SJCRH30 (cell line): ENCODE measurements at places on chromosomes 7 and 10. TPM values are rescaled to one million over a fixed set of nuclear protein-coding genes. Genes with fewer than 3 reads are reported as not detected.

RHOBTB1 gene
- total RNA-seq, result 23.0 and 23.6 TPM in 2 replicates

DNA sequence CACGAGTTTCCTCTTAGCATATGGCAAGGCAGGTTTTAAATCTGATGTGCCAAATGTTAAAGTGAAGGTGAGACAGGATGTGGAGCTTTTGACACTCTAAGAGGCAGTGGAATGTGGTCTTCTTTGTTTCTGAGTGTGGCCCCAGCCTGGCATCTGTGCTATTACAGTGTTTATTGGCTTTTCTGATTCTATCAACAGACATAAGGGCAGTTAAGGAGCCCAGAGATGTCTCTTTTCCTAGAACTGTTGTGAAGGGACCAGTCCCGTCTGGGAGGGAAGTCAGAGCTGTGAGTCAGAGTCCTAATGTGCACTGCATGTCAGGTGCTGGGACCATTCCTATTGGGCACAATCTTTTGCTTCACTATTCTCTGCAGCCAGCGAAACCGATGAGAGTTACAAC lies 32.5 kb downstream of the TRUB1 start:
- no peak overlapping the region for H3K27ac ChIP-seq
- no peaks in the 10 kb centered on the region for H3K4me1 ChIP-seq
- no peak for DNase-seq
- H3K36me3 ChIP-seq, result peaks cover 11% of the 10 kb centered on the region
- H3K27me3 ChIP-seq, result no peaks in the 10 kb centered on the region
- no peak overlapping the region for H3K4me3 ChIP-seq

- DNase-seq, result no peak
- no peak overlapping the region for H3K27ac ChIP-seq
- no peaks in the 10 kb centered on the region for H3K36me3 ChIP-seq
- H3K4me1 ChIP-seq, result no peaks in the 10 kb centered on the region
- no peak overlapping the region for H3K4me3 ChIP-seq
- H3K27me3 ChIP-seq, result no peaks in the 10 kb centered on the region
These were observed 15.9 kb downstream of the SKIDA1 start for GRCh38 chr10:21509341-21510240.

GRCh38 chr7:36611703-36612102 lies 112.6 kb downstream of the AOAH start:
- H3K4me3 ChIP-seq, result no peak overlapping the region
- H3K27ac ChIP-seq, result no peak overlapping the region
- H3K36me3 ChIP-seq, result no peaks in the 10 kb centered on the region
- peaks cover 8% of the 10 kb centered on the region; the same call in 1 of the 2 replicates for H3K4me1 ChIP-seq

LOXL4 gene
- total RNA-seq, result 8.1 and 8.7 TPM in 2 replicates

CDC14C gene
- 0.15 TPM in 1 of 2 replicates, not detected in the other for total RNA-seq

- H3K27me3 ChIP-seq, result peaks cover 5% of the 10 kb centered on the region
- H3K4me1 ChIP-seq, result no peaks in the 10 kb centered on the region
- DNase-seq, result no peak
- H3K27ac ChIP-seq, result no peak overlapping the region
- no peak overlapping the region for H3K4me3 ChIP-seq
These were observed 634.8 kb downstream of the TYW1 start for GRCh38 chr7:67631476-67631875.

GHRHR gene
- total RNA-seq, result not detected in 2 replicates

DNA sequence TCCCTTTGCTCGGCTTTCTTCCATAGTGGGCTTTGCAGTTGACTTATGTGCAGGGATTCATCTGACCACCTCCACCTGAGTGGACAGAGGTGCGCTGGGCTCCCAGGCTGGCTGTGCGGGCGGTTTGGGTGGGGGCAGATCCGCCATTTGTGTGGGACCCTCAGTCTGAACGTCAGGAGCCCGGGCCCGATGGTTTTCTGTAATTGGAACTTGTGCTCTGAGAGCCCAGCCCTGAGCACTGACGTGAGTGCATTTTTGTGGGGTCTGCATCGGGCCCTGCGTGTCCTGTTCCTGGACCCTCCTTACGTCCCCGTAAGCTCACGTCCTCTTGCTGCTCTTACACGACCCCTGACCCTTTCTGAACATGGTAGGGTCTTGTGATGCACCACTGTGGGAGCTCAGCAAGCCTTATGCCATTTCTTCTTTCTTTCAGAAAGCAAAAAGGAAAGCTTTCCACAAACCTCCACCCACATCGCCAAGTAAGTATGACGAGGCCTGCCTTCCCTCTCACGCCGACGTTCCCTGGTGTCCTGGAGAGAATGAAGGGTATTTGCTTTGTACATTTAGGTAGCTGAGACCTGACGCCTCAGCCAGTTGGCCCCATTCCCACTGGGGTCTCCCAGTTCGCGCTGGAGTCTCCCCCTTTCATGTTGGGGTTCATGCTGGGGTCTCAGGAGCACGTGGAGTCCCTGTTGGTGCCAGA lies 9.9 kb downstream of the IQCE start:
- H3K4me3 ChIP-seq, result no peak overlapping the region
- H3K4me1 ChIP-seq, result no peaks in the 10 kb centered on the region
- no peaks in the 10 kb centered on the region for H3K27me3 ChIP-seq
- DNase-seq, result no peak
- no peak overlapping the region for H3K27ac ChIP-seq

- no peak overlapping the region for H3K27ac ChIP-seq
- H3K36me3 ChIP-seq, result no peaks in the 10 kb centered on the region
- DNase-seq, result no peak
- no peaks in the 10 kb centered on the region for H3K27me3 ChIP-seq
- H3K4me1 ChIP-seq, result peaks cover 27% of the 10 kb centered on the region
These were observed 81.3 kb downstream of the SEMA3A start for GRCh38 chr7:84113286-84113685.

FAM237B gene
- total RNA-seq, result not detected in 2 replicates

- no peaks in the 10 kb centered on the region for H3K4me1 ChIP-seq
- 0 out of 2 replicates have a peak, but pooled peaks cover 2% of the 10 kb centered on the region for H3K36me3 ChIP-seq
- H3K4me3 ChIP-seq, result no peak overlapping the region
- DNase-seq, result no peak
- H3K27ac ChIP-seq, result no peak overlapping the region
These were observed 20.3 kb upstream of the DNA2 start for GRCh38 chr10:68492118-68492517.

- H3K27me3 ChIP-seq, result no peaks in the 10 kb centered on the region
- no peaks in the 10 kb centered on the region for H3K36me3 ChIP-seq
- H3K4me1 ChIP-seq, result no peaks in the 10 kb centered on the region
- H3K4me3 ChIP-seq, result no peak overlapping the region
These were observed 114.2 kb upstream of the FAM3C start for GRCh38 chr7:121510302-121510701.

- no peak overlapping the region for H3K27ac ChIP-seq
- no peaks in the 10 kb centered on the region for H3K4me1 ChIP-seq
- DNase-seq, result no peak
- no peaks in the 10 kb centered on the region for H3K36me3 ChIP-seq
These were observed 41.5 kb downstream of the MINPP1 start for GRCh38 chr10:87546210-87546609.

GRCh38 chr10:8221451-8221850 lies 167.0 kb downstream of the GATA3 start:
- H3K4me1 ChIP-seq, result no peaks in the 10 kb centered on the region
- H3K4me3 ChIP-seq, result no peak overlapping the region
- no peaks in the 10 kb centered on the region for H3K27me3 ChIP-seq
- DNase-seq, result no peak

DNA sequence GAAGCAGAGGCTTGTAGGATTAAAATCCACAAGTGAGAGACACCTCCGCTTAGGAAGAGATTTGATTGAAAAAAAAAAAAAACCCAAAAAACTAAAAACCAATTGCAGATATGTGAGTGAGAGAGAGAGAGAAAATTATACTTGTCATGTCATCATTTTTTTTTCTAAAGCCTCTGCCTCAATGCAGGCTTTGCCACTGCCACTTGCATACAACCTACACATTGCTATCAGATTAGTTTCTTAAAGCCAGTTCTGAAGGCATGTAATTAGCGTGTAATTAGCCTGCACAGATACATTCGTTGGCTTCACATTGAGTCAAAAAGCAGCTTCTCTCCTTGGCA lies 86.1 kb upstream of the MTPN start:
- H3K4me1 ChIP-seq, result peaks cover 18% of the 10 kb centered on the region
- H3K27me3 ChIP-seq, result no peaks in the 10 kb centered on the region; the same call in 1 of the 2 replicates
- H3K4me3 ChIP-seq, result no peak overlapping the region
- peak; percentile 37 for DNase-seq
- H3K27ac ChIP-seq, result no peak overlapping the region
- no peaks in the 10 kb centered on the region; the same call in 1 of the 2 replicates for H3K36me3 ChIP-seq

DNA sequence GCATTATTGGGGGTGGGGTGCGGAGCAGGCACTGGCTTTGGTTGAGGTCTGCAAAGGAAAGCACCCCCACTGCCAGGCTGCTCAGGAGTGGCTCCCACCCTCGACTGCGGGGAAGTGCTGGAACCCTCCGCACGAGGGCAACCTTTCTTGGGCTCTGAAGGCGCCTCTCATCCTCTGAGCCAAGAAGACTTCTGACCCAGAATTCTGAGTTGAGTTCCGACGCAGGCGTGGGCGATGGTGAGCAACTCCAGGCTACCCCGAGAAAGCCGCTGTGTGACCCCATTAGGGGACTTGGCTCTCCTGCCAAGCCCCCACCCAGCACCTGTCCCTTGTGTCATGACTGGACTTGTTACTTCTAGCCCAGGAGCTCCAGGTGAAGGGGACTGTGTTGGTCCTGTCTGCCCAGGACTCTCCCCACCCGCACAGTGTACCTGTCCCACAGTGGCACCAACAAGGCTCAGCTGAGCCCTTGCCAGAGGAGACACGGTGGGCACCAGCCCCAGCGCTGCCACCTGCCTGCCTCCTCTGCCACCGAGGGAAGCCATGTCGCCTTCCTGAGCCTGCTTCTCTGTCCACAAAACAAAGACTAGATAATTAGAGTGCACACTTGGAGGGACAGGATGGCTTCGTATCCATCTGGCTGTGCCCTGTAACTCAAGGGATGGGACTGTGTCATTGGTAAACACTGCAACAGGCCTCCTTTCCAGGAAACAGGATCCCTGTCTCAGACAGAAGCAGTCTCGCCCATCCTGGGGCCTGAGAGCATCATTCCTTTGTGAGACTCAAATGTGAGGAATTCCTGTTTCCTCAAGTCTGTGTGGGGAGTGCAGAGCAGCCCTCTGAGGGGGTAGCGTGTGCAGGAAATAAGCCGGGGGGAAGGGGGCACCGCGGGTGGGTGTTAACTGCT lies 128.8 kb downstream of the LHPP start:
- DNase-seq, result no peak
- H3K27me3 ChIP-seq, result 0 out of 2 replicates have a peak, but pooled peaks cover 7% of the 10 kb centered on the region
- no peaks in the 10 kb centered on the region for H3K36me3 ChIP-seq
- H3K4me1 ChIP-seq, result peaks cover 10% of the 10 kb centered on the region

DNA sequence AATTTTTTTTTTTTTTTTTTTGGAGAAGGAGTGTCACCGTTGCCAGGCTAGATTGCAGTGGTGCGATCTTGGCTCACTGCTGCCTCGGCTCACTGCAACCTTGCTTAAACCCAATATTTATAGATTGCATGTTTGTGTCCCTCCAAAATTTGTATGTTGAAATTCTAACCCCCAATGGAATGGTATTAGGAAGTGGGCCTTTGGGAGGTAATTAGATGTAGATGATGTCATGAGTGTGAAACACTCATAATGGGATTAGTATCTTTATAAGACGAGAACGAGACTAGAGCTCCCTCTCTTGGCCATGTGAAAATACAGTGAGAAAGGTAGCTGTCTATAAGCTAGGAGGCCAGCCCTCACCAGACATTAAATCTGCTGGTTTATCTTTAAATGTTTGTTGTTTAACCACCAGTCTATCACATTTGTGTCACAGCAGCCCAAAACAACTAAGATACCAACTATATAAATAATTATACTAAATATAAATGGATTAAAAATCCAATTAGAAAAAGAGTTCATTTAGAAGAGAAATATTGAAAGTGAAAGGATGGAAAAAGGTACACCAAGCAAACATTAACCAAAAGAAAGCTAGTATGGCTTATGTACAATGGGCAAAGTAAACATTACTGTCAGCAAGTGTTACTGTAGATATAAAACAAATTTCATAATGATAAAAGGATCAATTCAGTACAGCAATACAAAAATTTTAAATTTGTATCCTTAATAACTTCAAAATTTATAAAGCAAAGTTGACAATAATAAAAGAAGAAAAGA lies 9.3 kb downstream of the TCAF1 start:
- no peak for DNase-seq
- H3K27me3 ChIP-seq, result no peaks in the 10 kb centered on the region
- no peak overlapping the region for H3K27ac ChIP-seq
- H3K4me1 ChIP-seq, result no peaks in the 10 kb centered on the region
- H3K4me3 ChIP-seq, result no peak overlapping the region

DNA sequence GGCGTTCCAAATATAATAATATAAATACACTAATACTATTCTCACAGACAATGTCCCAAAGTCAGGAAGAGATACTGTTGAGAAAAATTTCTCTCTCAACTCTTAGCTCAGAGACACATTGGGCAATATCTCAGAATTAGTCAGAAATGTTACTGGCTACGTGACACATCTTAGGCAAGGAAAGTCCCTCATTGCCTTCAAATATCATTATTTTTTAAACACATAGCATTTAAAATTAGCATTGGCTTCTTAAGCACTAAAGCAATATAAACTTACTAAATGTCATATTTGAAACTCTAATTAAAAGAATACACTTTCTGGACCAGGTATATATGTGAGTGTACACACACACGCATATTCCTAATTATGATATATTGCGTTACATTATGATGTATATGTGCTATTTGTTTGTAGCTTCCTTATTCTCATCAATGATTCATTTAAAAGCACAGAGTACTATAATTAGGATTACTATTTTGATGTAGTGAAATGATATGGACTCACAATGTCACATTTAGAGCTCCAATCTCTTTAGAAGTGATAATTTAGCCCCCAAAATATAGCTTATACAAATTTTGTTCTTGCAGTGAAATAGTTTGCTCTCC lies 255.8 kb downstream of the TWIST1 start:
- no peak overlapping the region for H3K27ac ChIP-seq
- H3K36me3 ChIP-seq, result no peaks in the 10 kb centered on the region
- H3K4me1 ChIP-seq, result peaks cover 7% of the 10 kb centered on the region; the same call in 1 of the 2 replicates
- H3K4me3 ChIP-seq, result no peak overlapping the region
- DNase-seq, result no peak

DNA sequence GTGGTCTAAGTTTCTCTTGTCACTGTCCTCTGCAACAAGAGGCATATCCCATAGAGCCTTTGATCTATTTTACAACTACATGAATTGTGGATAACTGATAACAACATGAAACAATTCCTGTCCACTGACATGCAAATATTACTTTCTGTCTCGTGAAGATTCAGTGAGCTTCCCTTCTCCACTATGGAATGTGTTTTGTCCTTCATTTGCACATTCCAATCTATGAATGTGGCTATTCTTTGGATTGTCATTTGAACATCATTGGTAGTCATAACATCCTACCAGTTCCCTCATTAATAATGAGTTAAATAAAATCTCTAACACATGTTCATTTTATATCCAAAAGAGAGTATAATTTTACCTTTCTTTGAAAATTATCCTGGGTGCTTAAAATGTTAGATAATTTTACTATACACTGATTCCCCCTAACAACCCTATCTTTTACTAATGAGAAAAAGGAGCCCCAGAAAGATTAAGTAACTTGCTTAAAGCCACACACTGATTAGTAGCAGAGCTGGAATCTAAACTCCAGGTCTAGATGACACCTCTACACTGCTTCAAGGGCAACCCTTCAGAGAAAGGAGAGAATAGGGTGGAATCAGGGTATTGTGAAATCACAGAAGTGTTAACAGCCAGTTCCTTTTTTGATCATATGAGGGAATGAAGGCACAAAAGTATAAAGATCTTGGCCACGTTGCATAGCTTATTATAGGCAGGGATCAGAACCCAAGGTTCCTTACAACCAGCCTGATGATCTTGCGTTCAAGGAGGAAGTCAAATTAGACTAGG lies 39.1 kb downstream of the PDE1C start:
- H3K4me3 ChIP-seq, result no peak overlapping the region
- no peak overlapping the region for H3K27ac ChIP-seq
- no peak for DNase-seq
- H3K4me1 ChIP-seq, result no peaks in the 10 kb centered on the region
- no peaks in the 10 kb centered on the region for H3K36me3 ChIP-seq

GRCh38 chr7:103539875-103540274 lies 93.9 kb upstream of the SLC26A5 start:
- no peaks in the 10 kb centered on the region for H3K27me3 ChIP-seq
- H3K4me1 ChIP-seq, result no peaks in the 10 kb centered on the region
- no peak overlapping the region for H3K4me3 ChIP-seq
- H3K36me3 ChIP-seq, result peaks cover 19% of the 10 kb centered on the region
- H3K27ac ChIP-seq, result no peak overlapping the region
